ENCODE measurements at places on chromosomes 7 and 10.

DNA sequence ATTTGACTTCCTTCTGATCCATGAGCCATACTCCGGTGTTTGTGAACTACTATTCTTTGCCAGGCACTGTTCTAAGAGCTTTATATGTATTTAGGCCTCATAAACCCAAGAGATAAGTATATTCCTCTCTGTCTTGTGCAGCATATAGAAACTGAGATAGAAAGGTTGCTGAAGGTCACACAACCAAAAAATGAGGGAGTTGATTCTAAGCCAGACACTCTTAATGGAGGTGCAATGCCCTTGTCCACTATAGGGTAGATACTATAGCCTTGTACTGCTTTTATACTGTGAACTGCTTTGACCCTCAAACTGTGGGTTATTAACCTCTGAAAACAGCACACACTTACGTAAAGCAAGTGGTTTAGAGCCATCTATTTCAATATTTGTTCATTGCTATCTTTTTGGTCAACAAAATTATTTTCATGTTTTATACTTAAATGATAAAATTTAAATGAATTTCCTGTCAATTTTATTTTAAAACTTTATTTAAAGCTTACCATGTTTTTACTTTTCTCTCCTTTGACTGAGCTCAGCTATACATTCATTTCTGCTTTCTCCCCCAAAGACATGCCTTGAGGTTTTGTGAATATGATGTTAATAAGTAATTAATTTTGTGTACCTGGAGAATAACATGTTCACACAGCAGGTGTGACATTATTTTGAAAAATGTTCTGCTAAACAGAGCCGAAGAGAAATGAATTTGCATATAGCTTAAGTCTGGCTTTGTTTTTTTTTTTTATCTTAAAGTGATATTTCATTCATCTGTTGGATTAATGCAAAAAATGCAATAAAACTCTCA, 687.3 kb downstream of the DNAJB9 start:
- DNase-seq = no peak

- DNase-seq = no peak
Observed at GRCh38 chr10:83806717-83807116, 332.6 kb upstream of the GHITM start.

DNA sequence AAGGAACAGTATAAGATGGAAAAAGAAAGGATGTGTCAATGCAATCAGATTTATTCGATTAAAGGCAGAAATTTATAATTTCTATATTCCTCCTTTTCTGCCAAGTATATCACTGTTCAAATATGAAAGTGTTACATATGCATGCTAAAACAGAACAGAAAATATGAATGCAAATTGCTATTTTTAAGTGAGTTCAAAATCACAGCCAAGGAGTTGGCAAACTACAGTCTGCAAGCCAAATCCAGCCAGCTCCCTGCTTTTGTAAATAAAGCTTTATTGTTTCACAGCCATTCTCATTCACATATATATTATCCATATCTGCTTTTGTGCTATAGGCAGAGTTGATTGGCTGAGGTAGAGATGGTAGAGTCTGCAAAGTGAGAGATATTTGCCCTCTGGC, 747.2 kb downstream of the ANKRD7 start:
- no peak for DNase-seq

DNA sequence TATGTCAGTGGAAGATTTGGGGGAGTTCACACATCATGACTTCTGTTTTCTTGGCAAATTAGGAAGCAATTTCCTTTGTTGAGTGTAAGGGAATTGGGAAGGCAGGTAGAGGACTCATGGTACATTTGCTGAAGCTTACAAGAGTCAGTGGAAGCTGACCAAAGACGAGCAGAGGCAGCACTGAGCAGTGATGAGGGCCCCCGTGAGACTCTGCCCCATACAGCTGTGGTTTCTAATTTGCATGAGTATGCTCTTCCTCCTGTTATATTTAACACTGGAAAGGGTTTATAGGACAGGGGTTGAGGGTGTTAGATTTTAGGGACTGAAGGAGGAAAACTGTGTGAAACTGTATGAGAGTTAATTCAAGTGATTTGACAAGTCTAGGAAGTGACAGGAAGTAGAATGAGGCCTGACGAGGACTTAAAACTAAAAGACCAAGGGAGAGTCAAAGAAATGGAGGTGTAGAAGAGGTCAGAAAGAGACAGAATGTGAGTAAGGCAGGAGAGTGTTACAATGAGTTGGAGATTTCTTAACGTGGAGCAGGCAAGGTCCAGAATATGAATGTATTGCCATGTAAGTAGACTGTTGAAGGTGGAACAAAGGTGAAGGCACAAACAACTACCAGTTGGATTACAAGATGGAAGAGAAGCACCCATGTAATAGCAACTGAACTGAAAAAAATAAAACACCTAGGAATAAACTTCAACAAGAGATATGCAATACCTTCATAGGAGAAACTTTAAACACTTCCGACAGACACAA, 23.5 kb upstream of the MRPS17 start:
- no peak for DNase-seq

DNA sequence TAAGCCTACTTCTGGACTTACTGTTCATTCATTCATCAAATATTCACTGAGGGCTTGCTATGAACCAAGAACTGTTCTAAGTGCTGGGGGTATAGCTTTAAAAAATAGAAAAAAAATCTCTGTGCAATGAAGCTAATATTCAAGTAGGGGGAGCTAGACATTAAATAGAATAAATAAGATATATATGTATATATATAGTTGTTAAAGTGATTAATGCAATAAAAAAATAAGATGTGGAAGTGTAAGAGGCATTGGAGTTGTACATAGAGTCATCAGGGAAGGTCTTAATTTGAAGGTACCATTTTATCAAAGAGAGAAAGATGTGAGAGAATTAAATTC, 181.2 kb upstream of the AGR3 start:
- no peak for DNase-seq

GRCh38 chr10:124496620-124497019, 35.0 kb downstream of the LHPP start:
- no peak for DNase-seq

- no peak for DNase-seq
Observed at GRCh38 chr7:55032069-55032699, 13.4 kb downstream of the EGFR start.

DNA sequence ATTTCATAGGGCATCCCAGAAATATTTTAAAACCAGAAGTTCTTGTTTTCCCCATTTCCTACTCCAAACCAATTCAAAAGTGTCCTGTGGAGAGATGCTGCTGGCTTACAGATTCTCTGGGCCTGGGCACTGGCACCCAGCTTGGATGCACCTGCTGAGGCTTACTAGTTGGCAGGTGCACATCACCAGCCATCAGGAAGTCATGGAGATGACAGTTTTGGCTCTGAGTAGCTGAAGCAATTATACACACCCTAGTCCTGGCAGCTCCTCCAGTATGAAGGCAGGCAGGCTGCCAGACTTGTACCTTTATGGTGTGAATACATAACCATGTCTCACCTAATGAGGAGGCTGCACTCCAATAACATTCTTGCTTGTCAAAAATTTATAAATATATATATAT, 276.6 kb upstream of the GHITM start:
- no peak for DNase-seq

Measured in stimulated activated CD4-positive, alpha-beta T cell treated with anti-CD3 and anti-CD28 coated beads, TNF-alpha, amount 100 ng/mL, for 48 hours (primary cell).